Activated naive CD4-positive, alpha-beta T cell treated with anti-CD3 and anti-CD28 coated beads, Interleukin-2, amount 50 U/mL, for 72 hours (primary cell): ENCODE measurements at places on chromosomes 1 and 21.

DNA sequence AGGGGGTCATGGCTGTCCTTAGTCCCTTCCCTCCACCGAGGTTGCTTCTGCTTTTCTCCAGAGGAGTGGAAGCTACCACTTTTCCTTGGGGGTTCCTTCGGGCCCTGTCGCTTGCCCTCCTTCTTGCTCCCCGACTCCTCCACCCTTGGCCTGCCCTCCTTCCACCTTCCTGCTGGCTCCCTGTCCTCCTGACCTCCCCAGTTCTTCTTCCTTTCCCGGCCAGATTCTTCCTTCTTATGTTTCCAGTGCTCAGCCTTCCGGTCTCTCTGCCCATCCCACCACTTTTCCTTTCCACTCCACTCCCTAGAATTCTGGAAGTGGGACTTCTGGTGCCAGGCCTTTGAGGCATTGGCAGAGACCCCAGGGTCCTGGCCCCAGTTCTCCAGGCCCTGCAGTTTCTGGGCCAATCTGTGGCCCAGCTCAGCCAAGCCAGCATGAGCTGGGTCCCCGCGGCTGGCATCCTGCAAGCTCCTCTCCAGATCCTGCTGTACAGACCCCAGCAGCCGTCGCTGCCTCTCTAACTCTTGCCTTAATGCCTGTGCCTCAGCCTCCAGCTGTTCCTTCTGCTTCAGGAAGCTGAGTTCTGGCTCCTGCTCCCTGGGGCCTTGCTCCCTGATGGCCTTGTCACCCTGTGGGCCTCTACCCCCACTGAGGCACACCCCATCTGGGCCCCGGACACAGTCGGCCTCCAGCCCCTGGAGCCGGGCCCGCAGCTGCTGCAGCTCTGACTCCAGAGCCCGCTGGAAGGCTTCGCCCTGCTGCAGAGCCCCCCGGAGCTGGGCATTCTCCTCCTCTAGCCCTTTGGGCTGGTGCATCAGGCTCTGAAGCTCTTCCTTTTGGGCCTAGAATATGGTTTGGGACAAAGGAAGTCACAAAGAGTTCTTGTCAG lies 9.7 kb upstream of the PMVK start:
- DNase-seq = no peak

- no peak for DNase-seq
Observed at GRCh38 chr1:1332031-1332755, 1.1 kb downstream of the TAS1R3 start.

DNA sequence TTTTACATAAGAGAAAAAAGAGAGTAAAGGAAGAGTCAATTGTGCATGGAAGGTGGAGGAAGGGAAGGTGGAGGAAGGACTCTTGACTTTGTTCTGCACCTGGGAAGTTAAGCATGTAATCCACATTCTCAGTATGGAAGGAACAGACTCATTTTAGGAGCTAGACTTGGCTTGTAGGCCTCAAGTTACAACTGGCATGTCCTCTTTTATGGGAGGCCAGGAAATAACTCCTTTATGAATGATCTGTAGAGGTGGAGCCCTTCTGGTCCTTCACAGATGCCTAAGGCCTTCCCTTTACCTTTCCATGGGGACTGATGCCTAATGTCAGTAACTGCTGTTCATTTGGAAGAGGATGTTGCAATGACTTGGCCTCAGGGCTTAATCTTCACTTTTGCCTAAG lies 29.4 kb upstream of the CCSAP start:
- no peak for DNase-seq

- DNase-seq = no peak
Observed at GRCh38 chr1:12287869-12288268, 58.0 kb downstream of the VPS13D start.

- no peak for DNase-seq
Observed at GRCh38 chr1:113459279-113459678, 69.0 kb downstream of the MAGI3 start.
